ENCODE measurements at places on chromosomes 3 and 15.

- no peak for DNase-seq
These were observed 95.1 kb upstream of the MEX3B start for GRCh38 chr15:82140886-82141285.

- no peak for DNase-seq
These were observed 19.8 kb upstream of the STRIT1 start for GRCh38 chr3:155313300-155313699.

DNA sequence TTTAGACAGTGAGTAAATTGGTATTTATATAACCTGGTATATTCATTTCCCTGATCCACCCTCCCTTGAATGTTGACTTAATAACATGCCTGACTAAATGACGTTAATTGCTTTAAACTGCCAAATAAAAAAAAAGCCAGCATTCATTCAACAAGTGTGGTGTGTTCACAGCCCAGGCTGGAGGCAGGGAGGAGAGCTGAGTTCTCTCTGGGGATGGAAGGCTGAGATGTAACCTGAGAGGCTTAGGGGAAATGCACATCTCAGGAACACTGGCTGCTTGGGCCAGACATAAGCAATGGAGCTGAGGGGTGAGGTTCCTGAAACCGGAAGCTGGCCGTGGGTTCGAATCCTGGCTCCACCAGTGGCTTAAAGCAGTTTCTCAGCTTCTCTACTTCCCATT, 17.3 kb downstream of the CACNA2D3 start:
- no peak for DNase-seq

DNA sequence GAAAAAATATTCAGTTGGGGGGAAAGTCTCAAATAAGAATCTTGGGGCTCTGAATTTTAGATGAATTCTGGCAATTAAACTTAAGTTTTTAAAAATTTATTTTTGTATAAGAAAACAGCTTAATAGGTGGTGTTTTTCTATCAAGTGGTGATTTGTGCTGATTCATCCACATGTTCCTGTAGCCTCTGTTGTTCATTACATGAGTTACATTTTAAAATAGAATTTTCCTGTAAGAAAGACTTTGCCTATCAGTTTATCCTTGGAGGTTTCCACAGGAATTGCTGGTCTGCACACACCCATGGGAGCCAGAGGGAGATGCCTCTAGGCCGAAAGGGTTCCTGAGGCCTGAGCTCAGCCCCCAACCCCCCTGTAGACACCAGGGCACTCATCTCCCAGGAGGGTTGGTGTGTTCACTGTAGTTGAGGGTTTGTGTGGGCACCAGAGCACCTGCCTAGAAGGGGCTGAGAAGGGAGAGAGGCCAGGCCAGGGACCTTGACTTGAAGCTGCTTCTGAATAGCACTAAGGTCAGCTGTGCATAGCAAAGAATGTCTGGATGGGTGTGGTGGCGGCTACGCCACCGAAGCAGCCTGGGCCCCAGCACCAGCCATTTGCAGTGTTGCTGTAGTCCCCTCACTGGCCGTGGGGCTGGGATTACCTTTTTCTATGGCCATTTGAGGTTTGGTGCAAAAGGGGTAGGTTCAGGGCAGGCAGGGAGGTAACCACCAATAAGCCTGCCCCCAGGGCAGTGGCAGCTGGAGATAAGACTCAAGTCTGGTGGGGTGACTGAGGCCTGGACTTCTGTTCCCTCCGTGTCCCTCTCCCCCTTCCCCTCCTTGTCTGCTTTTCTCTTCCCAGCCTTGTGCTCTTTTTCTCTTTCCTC, 11.9 kb downstream of the DNAJA4 start:
- DNase-seq, result no peak

DNA sequence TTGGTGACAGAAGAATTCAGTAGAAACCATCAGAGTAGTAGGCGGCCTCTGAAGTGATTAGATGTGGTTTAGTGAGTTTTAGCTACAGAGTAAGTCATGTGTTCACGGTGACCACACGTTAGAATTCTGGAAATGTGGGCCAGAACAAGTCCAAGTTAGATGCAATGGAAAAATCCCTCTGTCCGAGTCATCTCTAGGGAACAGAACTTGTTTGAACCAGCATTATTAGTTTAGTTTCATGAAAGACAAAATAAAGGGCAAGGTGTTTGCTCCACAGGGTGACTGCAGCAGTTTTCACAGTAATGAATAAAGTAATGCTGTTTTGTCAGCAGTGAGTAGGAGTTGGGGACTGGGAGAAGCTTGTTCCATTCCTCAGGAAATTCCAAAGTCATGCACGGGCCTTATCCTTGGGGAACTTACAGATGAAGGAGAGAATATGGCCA, 100.2 kb downstream of the CGNL1 start:
- no peak for DNase-seq

DNA sequence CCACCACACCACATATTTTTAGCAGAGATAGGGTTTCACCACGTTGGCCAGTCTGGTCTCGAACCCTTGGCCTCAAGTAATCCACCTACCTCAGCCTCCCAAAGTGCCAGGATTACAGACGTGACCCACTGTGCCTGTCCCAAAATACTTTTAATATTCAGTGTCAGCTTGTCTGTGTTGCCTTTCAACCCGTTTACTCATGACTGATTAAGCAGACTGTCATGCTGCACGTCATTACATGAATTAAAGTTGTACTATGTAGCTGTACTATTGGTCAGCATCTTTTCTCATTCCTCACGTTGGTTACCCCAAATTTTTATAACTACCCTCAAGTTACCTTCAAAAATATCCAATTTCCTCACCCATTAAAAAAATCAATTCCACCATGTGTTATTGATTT, 48.7 kb upstream of the GADL1 start:
- no peak for DNase-seq

DNA sequence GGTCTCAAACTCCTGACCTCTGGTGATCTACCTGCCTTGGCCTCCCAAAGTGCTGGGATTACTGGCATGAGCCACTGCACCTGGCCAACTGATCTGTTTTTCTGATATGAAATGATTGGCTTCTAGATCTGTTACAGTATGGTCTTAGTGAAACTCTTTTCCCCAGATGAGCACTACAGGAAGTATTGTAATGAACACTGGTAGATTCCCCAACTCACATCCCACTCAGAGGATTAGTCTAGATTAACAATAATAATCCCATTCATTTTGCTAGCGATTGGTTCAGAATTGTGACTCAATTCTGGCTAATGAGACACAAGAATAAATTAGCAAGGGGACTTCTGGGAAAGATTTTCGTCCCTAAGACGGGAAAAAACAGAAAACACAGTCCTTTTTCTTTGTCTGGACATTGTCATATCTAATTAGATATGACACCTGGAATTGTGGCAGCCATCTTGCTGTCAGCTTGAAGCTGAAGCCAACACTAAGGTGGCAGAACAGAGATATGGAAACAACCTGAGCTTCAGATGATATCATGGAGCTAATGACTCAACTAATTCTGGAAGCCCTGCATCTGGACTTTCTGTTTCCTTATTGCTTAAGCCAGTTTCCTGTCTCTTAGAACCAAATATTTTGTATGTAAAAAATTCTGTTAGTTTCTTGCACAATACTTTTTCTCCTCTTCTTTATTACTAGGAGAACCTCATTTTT, 17.4 kb upstream of the NPTN start:
- DNase-seq, result no peak

- no peak for DNase-seq
These were observed 392.8 kb upstream of the RORA start for GRCh38 chr15:61621865-61622264.

DNA sequence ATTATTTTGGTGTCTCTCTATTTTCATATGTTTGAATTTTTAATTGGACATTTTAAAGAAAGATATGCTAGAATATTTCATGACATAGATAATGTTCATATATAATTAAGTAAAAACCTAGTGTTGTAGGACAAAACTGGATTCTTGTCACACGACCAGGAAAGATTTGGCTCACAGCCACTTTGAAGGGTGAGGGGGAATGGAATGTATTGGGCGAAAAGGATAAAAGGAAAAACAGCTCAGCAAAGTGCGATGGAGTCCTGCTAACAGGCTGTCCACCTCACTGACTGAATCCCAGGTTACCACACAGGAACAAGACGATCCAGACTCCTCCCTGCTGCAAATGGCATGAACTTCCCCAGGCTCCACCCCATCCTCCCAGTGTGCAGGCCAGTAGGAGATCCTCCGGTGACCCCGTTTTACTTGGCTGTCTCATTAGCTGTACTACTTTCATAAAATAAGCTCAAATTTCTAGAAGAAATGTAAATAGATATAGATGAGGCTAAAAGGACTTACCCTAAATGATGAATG, 186.2 kb downstream of the CD47 start:
- no peak for DNase-seq

DNA sequence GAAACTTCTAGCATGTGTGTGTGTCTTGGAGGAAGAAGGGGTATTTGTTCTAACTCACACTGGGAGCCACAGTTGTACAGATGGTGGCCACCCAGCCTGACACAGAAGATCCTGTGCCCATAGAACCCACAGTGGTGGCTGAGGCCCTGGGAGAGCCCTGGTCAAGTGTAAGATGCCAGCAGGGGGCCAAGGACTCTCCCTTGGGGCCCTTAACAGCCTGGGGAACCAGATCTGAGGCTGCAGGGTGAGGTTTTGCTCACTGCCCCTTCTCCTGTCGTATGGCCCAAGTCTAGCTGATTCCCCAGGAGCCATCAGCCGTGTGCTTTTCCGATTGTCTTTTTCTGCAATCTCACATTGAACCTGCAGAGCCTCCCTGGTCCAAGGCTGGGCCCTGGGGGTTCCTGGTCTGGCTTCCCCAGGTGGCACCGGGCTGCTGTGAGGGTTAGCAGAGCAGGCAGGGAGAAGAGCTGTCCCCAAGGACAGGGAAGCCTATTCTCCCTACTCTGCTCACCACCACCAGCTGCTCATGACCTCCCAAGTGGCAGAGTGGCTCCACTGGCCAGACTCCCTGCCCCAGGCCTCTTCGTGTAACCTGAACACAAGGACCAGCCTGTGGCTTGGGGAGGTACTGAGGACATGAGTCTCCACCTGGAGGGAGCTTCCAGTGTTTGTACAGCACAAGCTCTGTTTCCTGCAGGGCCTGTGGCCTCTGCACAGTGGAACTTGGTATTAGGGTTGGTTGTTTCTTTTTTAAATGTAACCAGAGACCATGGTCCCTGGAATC, 51.9 kb downstream of the CA12 start:
- no peak for DNase-seq

DNA sequence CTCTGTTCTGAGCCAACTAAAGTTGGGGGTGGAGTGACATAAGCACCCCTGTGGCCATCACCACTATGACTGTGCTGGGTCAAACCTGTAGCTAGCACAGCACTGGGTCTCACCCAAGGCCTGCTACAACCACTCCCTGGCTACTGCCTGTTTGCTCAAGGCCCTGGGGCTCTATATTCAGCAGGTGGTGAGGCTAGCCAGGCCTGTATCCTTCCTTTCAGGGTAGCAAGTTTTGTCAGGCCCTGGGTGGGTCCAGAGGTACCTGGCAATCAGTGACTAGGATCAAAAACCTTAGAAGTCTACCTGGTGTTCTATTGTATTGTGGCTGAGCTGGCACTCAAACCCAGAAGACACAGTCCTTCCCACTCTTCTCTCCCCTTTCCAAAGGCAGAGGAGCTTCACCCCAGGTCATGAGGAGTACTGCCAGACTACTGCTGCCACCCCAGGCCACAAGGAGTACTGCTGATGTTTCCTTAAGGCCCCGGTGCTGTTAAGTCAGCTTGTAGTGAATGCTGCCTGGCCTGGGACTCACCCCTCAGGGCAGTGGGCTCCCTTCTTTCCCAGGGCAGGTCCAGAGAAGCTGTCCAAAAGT, 170.8 kb downstream of the IGSF11 start:
- no peak for DNase-seq

GRCh38 chr3:184371570-184372018, 6.4 kb downstream of the THPO start:
- DNase-seq, result peak; percentile 62

DNA sequence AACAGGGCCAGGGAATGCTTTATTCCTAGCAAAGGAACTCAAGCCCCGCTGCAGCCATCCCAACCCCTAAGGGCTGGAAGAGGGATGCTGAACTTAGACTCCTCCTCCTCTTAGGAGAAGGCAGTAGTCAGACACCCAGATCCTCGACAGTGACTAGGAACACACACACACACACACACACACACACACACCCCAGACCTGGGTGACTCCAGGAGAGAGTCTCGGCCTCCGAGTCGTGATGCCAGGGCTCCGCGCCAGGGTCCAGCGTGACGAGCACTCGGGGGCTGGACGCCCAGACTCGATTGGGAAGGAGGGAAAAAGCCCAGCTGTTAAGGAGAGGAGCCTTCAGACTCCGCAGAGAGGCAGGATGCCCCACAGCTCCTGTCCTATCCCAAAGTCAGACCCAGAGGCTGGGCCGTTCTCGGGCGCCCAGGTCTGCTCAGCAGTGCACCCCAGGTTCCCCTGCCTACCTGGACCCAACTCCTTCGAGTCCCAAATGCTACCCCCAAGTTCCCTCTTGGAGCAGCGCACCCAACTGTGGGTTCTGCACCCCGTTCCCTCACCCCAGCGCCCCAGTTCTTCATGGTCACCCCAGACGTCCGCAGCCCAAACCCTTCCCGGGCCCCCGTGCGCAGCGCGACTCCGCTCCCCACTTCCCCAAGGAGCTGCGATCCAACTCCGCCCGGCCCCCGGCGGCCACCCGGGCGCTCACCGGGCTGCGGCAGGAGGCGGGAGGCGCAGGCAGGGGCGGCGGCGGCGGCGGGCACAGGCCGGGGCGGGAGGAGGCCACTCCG, 421 bp downstream of the BMF start:
- no peak for DNase-seq

- no peak for DNase-seq
These were observed 22.1 kb upstream of the CRBN start for GRCh38 chr3:3201611-3202010.

- no peak for DNase-seq
These were observed 404.6 kb upstream of the MCTP2 start for GRCh38 chr15:93826790-93827189.

GRCh38 chr3:101879623-101880284, 30.4 kb downstream of the NFKBIZ start:
- DNase-seq, result no peak

- DNase-seq, result no peak
These were observed 10.9 kb downstream of the PLCD1 start for GRCh38 chr3:38018296-38019266.

DNA sequence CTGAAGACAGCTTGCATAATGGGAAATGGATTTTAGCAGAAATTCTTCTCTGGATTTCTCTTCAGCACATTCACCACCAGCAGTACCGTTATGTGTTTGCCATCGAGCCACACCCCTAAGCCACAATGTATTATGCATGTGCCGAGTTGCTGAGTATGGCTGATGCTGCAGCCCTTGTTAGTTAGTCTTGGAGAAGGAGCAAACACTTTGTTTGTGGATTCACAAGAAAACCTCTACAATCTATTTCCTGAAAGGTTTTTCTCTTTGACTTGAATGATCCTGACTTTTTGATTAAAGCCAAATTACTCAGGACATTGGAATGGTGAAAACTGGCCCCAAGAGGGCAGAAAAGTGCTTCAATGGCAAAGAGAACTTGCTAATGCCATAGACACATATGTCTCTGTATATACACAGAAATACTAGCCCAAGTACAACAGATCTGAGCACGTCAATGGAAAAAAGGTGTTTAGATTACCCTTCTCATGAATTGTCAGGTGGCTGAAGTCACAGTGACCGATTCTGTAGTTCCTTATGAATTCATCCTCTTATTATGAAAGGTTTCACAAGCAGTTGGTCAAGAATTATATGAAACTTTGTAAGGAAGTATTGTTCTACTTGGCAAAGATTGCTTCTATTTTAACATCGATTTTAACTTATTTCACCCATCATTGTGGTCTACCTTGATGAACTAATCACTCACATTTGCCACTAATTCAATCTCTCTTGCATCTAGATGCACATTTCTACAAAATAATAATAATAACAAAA, 103.0 kb downstream of the P3H2 start:
- no peak for DNase-seq

All from naive thymus-derived CD8-positive, alpha-beta T cell (primary cell).